Hindlimb muscle (tissue), 1 donor: ENCODE measurements at places on chromosomes 5 and 9.

- no peak for DNase-seq
These were observed 54.7 kb downstream of the TMOD1 start for GRCh38 chr9:97556036-97556720.

GRCh38 chr5:95822043-95822541 is 434 bp downstream of the GLRX start:
- peak; percentile 59 for DNase-seq

DNA sequence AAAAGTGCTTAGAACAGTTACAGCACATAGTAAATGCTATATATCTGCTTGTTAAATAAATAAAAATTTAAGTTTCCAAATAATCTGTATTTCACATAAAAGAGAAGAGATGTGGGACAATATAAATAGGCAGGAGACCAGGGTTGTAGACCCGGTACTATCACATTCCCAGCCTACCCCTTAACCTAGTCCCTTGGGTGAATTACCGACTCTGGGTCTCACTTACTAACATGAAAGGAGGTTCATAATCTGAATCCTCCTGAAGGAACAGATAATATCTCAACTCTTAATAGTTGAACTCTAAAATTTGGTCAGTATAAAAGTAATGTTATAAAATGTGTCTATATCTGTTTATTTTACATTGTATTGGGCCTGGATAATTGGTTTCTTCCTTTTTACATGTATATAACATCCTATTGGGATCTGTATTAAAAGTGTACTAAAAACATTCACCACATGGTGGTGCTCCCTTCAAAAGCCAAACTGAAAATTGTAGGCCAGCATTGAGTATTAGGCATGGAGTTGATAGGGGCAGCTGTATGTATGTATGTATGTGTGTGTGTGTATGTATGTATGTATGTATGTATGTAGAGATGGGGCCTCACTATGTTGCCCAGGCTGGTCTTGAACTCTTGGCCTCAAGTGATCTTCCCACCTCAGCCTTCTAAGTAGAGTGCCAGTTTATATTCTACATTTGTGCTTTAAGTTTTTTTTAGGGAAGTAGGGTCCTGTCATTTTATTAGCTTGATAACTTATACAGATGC is 64.2 kb upstream of the ABL1 start:
- DNase-seq, result peak; percentile 80

- DNase-seq, result no peak
These were observed 453.3 kb downstream of the DIRAS2 start for GRCh38 chr9:90189306-90189705.

- DNase-seq, result no peak
These were observed 49.2 kb downstream of the STX17 start for GRCh38 chr9:99955606-99956005.

DNA sequence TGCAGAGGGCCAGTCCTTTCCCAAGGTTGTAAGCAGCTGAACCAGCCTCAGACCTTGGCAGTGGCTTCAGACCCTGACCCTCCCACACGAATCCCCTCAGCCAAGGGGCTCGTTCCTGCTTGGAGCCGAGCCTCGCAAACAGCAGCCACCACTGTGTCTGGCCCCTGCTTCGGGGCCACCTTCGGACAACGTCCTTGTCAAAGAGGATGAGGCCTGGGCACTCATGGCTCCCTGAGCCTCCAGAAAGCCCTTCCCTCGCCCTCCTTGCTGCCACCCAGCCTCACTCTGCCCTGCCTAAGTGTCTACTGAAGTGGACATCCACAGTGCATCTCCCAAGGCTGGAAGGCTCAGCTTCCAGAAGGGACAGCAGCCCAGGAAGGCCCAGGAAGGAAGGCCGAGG is 161.7 kb downstream of the OLFM1 start:
- no peak for DNase-seq

GRCh38 chr5:154368041-154368800 is 77.6 kb upstream of the SAP30L start:
- DNase-seq, result peak; percentile 34
